ENCODE measurements at places on chromosomes 12 and 14.

DNA sequence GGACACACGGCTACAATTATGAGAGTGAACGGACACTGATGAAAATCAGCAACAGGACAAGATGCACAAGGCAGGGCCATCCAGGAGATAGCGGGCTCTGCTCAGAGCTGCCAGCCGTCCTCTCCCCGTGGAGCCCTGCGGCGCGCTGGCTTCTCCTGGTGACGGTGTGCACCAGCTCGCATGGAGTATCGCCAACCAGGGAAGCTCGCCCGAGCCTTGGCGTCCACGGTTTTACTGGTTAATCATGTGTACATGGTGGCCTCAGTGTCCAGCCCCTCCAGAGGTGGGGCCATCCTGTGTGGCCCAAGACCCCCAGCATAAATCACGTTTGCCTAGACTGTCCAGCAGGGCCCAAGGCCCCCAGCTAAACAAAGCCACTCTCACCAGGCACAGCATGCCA is 31.2 kb upstream of the DYNC1H1 start:
- DNase-seq = no peak

- no peak for DNase-seq
Measured at GRCh38 chr14:89502966-89503365, 85.9 kb upstream of the FOXN3 start.

DNA sequence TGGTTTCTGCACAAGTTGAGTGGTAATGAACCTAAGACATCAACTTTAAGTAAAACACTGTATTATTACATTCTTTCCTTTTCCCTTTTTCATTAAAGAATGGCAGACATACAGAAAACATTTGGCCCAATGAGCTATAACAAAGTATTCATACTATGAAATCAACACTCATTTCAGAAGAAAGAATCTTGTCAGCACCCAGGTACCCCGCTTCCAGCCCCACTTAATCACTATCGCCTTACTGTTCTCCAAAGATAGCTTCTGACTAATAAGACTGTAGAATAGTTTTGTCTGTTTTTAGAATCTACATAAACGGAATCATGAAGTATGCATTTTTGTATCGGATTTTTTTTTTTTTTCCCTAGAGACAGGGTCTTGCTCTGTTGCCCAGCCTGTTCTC is 9.5 kb downstream of the CNTN1 start:
- DNase-seq = no peak

GRCh38 chr14:99009871-99010270 is 262.1 kb downstream of the BCL11B start:
- no peak for DNase-seq

DNA sequence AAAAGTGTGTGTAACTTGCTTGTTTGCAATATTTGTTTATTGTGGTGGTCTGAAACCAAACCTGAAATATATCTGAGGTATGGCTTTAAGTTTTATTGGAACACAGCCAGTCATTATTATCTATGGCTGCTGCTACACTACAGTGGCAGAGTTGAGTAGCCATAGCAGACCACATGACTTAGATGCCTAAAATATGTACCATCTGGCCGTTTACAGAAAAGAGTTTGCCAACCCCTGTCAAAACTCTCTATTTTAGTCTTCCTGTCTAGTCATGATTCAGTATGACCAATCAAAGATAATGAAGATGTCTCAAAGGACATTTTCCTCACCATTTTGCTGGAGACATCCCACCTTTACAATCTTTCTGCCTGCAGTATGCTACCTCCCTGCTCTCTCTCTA is 242.3 kb downstream of the ANO6 start:
- no peak for DNase-seq

DNA sequence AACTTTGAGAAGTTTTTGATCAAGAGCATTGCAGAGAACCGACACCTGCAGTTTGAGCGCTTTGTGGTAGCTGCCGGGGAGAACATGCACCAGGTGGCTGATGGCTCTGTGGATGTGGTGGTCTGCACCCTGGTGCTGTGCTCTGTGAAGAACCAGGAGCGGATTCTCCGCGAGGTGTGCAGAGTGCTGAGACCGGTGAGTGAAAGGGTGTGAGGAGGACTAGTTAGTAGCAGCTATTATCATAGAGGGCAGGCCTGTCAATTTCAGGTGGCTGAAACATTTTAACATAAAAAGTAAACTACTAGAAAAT is 27.0 kb upstream of the HIGD1C start:
- DNase-seq = no peak

- peak; percentile 24 for DNase-seq
Measured at GRCh38 chr14:32808644-32809043, 130.0 kb upstream of the NPAS3 start.

DNA sequence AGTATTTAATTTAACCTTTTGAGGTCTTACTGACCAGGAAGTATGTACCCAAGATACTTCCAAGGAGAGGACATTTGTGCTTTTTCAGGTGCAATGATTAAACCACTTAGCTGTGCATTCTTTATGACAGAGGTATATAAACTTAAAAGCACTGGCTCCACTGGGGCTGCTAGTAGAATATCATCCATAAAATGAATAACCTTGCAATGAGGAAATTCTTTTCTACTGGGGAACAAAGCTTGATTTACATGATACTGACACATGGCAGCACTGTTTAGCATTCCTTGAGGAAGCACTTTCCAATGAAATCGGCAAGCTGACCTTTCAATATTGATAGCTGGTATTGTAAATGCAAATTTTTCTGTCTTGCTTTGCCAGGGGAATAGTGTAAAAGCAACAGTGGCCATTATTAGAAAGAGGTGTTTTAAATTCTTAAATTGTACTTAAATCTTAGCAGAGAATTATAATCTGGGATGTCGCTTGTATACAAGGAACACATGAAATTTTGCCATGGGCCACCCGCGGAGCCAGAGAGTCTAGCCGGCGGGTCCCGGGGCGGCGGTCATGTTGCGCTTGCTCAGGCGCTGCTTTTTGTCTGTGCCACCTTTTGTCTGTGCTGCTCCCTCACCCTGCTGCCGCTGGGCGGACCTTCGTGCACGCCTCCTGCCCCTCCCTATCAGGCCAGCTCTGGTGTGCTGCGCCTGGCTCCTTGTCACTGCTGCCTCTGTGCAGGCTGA is 20.9 kb upstream of the BLTP3B start:
- DNase-seq = peak; percentile 29

DNA sequence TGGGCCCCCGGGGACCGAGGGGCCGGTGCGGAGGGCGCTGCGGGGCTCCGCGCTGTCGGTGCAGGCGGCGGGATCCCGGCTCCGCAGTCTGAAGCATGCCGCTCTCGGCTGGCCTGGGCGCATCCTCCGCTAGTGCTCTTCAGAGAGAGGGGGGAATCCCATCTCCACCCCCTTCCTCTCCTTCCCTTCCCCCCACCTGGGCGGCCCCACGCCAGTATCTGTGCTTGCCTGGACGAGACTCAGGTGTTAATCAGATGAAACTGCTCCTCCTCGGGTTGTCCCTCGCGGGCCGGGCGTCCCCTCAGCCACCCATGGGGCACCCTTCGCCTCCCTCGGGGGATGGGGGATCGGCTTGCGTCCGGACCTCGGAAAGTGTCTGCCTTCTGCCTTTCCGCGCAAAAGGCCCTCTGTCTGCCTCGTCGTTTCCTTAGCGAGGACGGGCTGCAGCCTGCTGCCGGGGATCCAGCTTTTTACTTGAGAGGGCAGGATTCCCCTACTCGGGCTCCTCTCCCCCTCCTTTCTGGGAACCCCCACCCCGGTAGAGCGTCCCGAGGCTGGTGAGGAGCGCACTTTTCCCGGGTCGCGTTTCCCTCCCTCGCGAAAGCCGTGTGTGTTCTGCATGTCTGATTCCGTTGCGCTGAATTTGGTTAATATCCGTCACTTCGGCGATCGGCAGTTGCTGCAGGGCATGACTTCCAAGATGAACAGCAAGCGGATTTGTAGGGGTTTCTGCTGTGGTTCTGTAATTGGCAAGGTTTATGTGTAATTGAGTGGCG is 1.1 kb downstream of the GPHN start:
- DNase-seq = peak; percentile 15

- no peak for DNase-seq
Measured at GRCh38 chr14:64734990-64735389, 30.8 kb downstream of the PLEKHG3 start.

DNA sequence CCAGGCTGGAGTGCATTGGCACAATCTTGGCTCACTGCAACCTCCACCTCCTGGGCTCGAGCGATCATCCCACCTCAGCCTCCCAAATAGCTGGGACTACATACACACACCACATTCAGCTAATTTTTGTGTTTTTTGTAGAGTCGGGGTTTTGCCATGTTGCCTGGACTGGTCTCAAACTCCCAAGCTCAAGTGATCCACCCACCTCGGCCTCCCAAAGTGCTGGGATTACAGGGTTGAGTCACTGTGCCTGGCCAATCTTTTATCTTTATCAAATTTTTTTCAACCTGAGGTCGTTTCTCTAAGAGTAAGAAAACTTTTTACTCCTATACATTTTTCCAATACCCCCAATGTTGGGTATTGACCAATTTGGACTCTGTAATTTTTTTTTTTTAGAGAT is 40.0 kb upstream of the NAP1L1 start:
- no peak for DNase-seq

DNA sequence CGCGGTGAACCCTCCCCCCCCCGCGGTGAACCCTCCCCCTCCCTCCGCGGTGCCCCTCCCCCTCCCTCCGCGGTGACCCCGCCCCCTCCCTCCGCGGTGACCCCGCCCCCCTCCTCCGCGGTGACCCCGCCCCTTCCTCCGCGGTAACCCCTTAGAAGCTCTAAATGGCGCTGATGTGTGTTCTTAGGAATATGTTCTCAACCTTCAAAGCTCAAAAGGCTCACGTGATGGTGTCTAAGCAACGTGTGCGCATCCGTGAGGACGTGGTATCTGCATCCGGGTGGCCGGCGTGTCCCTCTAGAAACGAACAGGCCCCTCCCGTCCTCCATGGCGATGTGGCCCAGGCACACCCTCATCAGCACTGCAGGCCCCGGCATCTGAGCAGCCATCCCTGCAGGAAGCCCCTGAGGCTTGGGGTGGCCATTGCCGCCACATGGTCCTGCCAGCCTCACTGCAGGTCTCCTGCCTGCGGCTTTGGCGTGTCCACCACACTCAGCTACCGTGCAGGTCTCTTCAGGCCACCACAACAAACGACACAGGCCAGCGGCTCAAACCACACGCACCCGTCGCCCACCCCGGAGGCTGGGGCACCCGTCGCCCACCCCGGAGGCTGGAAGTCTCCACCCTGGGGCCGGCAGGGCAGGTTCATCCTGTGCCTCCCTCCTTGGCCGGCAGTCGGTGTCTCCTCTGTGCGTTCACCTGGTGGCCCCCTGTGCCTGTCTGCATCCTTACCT is 14.5 kb upstream of the FBRSL1 start:
- no peak for DNase-seq

- DNase-seq = no peak
Measured at GRCh38 chr12:130617219-130617618, 98.9 kb downstream of the RIMBP2 start.

DNA sequence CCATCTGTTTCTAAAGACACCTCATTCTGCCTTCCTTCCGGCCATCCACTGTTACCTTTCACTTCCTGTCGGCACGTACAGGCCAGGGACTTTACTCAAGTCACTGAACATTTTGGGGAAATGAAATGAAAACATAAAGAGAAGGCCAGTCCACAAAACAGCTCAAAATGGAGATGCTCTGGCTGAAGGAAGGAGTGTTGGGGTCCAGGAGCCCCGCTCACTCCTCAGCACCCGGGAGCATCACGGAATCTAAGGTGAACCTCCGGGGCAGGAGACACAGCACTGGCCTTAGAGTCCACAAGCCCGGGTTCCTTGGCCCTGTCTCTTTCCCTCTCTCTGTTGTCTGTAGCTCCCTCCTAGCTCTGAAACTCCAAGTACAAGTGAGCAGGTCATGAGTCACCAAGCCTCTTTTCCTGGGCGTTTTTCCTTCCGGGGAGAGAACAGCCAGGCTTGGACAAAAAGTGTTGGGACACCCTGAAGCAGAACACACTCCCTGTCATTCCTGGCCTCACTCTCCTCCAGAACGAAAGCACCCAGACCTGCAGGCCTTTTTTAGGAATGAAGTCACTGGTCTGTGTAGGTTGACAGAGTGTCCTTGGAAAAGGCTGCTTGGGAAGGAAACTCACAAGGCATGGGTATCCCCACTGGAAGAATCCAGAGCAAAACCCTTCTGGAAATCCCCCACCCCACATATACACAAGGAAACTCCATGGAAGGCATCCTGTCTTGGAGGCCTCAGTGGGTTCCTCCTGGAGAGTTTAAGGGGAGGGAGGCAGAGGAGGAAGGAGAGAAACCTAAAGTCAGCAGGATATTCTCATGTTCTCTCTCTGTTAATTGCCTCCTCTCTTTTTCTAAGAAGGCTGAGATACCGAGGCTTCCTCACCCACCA is 245.3 kb downstream of the ZFP36L1 start:
- DNase-seq = peak; percentile 94

- DNase-seq = peak; percentile 83
Measured at GRCh38 chr14:26281280-26281998, 316.4 kb downstream of the NOVA1 start.

DNA sequence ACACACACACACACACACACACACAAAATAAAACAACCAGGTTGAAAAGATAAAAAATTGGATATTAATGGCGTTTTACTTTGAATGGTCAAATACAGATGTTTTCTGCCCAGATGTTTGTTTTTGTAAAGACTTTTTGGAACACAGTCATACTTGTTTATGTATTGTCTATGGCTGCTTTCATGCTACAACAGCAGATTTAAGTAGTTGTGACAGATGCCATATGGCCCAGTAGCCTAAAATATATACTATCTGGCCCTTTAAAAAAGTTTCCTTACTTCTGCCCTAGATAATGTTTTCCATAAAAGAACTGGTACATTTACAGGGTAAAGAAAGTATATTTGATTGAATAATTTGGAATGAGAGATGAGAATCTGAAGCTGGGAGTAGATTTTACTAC is 1362.8 kb upstream of the SEL1L start:
- no peak for DNase-seq

DNA sequence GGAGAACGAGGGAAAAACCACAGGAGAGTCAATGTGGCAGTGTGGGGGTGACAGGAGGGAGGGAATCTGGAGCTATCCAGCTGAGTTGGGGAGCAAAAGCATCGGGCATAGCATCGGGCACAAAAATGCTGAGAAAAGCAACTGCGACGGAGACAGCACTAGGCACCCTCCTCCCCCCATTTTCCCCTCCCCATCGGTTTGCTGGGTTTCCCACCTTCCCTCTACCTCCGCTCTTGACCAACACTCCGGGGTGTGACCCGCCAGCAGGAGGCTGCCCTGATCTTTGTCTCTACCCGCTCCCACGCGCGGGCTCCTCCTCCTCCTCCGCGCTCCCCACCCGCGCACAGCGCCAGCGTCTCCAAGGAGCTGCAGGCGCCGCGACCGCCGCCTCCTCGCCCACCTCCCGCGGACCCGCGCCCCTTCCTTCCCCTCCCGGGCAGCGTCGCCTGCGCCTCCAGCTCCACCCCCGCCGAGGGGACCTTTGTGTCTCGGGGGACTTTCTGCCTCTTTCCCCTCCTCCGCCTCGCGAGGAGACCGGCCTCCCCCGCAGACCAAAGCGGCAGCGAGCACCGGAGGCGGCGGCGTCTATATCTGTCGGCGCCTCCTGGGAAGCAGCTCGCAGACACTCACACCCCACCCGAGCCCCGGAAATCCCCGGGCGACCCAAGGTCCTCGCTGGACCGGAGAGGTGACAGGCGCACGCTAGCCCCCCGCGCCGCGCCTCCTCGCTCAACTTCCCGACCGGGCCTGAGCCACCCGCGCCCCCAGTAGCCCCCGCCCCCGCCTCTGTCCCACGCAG is 920 bp downstream of the CDK17 start:
- peak; percentile 45 for DNase-seq

GRCh38 chr14:75236467-75236866 is 42.2 kb upstream of the FOS start:
- DNase-seq = no peak

- no peak for DNase-seq
Measured at GRCh38 chr14:64675312-64675711, 28.9 kb upstream of the PLEKHG3 start.

GRCh38 chr12:66149702-66150398 is 19.3 kb upstream of the LLPH start:
- DNase-seq = no peak
